AG08396 (cell line): ENCODE measurements at places on chromosomes 1 and 21.

GRCh38 chr1:8422510-8423268 is 104.8 kb downstream of the SLC45A1 start:
- DNase-seq = no peak

DNA sequence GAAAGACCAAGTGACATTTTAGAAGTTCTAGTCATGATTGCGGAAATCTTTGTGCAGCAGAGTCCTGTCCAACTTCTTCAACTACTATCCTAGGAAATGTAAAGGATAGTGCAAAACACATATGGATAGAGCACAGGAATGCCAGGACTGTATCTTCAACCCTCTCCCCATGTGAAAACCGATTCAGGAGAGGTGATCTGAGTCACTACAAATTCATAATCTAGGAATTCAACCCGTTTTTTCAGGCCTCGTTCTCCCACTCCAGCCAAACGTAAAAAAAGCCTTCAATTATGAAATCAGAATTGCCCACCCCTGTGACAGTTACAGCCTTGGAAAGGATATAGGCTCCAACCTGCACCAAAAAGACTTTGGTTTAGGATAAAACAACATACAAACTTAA is 52.9 kb upstream of the RGS1 start:
- no peak for DNase-seq

GRCh38 chr1:169933984-169934725 is 40.5 kb upstream of the SCYL3 start:
- no peak for DNase-seq

- peak; percentile 44 for DNase-seq
Observed at GRCh38 chr1:182392050-182393028, 749 bp upstream of the GLUL start.

DNA sequence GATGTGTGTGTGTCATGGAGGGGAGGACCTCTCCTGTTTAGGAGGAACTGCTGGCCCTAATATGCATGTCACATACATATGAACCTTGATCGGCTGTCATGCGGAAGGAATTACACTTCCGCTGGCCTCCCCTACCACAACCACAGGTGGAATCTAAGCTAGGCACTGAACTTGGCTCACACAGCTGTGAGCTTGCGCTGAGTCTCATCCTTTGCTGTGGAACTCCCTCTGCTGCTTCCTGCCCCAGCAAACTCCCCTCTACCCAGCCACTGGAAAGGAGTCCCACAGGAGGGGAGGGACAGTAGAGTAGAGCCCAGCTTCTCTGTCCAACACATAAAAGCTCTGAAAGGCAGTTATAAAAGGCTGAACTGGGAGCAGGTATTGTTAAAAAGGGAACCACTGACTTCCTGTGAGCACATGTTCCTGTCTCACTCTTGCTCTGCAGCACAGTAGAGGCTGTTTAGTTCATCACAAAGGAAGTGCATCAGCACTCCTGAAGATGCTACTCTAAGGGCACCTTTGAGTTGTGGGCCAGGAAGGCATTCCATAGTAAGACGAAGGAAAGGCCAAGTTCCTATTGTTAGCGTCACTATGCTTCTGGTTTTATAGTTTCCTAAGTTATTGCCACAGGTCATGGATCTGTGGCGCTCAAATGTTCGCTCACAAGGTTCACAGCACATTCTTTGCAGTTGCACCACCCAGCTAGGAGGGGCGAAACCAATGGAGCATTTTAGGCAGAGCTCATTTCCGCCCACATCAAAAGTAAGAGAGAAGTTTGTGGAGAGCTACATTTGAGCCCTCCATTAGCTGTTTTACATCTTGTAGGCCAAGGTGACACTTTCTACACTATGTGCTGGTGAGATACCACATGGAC is 17.7 kb upstream of the PTPRC start:
- DNase-seq = no peak

DNA sequence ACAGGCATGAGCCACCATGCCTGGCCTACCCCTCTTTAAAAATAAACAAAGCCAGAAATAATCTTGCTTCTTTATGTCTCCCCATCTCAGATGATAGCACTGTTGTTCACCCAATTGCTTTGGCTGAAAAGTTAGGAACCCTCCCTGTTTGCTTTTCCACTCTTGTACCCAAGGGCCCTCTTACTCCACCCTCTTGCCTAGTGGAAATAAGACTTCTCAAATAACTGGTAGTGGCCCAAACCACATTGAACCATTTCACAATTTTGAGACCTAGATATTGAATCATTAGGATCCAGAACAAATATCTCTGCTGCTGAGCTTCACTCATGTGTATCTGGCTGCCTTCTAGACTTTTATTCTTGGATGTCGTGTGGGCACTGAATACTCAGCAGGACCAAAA is 37.7 kb downstream of the RNF220 start:
- DNase-seq = no peak

DNA sequence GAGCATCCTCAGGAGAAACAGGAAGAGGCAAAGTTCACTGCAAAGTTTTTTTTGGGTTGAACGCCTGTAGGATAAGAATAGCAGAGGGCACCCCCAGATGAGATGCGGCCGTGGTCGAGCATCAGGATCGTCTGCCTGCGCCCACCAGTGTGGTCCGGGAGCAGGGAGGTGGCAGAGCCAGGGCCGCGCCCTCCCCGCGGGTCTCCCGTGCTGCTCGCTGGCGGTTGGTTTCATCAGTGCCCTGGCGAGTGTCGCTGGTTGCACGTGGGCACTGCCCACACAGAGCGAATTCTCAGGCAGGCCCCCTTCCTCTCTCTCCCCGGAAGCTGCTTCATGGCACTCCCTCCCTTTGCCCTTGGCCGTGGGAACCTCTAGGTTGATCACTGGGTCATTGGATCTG is 120.0 kb downstream of the PCBP3 start:
- DNase-seq = no peak

GRCh38 chr1:114145504-114146151 is 8.0 kb downstream of the SYT6 start:
- no peak for DNase-seq

- peak; percentile 26 for DNase-seq
Observed at GRCh38 chr1:41862384-41863221, 56.1 kb downstream of the HIVEP3 start.

DNA sequence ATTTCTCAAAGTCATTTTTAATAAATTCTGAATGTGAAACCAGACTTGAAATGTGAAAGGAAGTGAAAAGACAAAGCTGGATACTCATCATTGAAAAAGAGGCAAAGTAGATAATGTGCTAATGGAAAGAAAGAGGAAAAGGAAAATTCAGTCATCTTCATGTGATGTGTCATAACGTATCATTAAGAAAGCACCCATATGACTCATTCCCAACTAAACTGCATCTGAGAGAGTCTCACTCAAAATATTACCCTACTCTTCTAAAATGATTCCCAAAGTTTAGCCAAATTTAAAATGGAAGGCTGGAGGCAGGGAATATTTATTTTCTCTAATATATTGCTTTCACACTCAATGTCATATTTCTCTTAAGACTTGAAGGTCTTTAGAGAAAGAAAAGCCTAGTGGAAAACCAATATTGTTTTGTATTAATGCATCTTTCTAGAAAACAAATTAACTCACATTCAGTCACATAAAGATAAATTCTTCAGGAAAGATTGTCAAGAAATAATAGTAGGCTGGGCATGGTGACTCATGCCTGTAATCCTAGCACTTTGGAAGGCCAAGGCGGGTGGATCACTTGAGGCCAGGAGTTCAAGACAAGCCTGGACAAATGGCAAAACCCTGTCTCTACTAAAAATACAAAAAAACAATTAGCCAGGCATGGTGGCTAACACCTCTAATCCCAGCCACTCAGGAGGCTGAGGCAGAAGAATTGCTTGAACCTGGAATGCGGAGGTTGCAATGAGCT is 129.9 kb downstream of the SLC30A10 start:
- peak; percentile 15 for DNase-seq
